Endothelial cell of umbilical vein (primary cell): ENCODE measurements at places on chromosomes 5 and 9. TPM values are rescaled to one million over a fixed set of nuclear protein-coding genes. Genes with fewer than 3 reads are reported as not detected.

EIF4E1B gene
- total RNA-seq = not detected in 2 replicates

AIF1L gene
- 35.3 and 39.7 TPM in 2 replicates for total RNA-seq

GPR150 gene
- 0.31 and 0.35 TPM in 2 replicates for total RNA-seq

AMBP gene
- not detected in 2 replicates for total RNA-seq

ARSK gene
- 4.9 and 5.3 TPM in 2 replicates for total RNA-seq

PCDHB13 gene
- 0.65 and 0.77 TPM in 2 replicates for total RNA-seq

PCDHB11 gene
- 0.16 and 0.18 TPM in 2 replicates for total RNA-seq

MYOZ3 gene
- total RNA-seq = 1.1 and 1.2 TPM in 2 replicates

SLC34A1 gene
- total RNA-seq = not detected in 2 replicates

IL13 gene
- total RNA-seq = not detected in 2 replicates

CA9 gene
- 0.42 TPM in 1 of 2 replicates, not detected in the other for total RNA-seq

LECT2 gene
- total RNA-seq = not detected in 2 replicates

DOLPP1 gene
- 17.7 and 26.6 TPM in 2 replicates for total RNA-seq

CD14 gene
- 0.33 TPM in 1 of 2 replicates, not detected in the other for total RNA-seq

DENND4C gene
- 36.5 and 36.8 TPM in 2 replicates for total RNA-seq

MAMDC2 gene
- 0.60 and 0.85 TPM in 2 replicates for total RNA-seq
